ENCODE measurements at places on chromosomes 12 and 14.

DNA sequence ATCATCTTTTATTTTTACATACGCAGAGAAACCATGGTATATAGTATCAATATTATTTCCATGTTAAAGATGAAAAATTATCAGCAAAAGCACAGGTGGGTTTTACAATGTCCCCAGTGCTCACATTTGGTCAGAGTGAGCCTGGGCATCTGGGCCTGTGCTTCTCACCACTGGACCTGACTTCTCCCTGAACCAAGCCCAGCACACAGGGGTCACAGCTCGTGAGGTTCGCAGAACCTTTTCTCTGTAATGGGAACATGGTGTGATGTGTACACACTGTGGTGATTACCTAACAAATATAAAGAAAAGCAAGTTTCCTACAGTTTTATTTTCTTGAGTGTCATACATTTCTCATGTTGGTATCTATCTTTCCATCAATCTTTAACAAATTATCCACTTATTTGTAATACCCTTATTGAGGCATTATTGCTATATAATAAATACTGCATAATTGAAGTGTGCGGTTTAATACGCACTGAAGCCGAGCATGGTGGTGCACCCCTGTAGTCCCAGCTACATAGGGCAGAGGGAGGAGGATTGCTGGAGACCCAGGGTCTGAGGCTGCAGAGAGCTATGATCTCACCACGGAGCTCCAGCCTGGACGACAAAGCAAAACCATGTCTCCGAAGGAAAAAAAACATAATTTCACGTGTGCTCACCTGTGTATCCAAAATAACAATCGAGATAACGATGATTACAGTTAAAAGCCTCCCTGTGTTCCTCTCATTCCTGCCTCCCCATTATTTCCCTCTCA lies 743.2 kb downstream of the TMEM121 start:
- DNase-seq = no peak

DNA sequence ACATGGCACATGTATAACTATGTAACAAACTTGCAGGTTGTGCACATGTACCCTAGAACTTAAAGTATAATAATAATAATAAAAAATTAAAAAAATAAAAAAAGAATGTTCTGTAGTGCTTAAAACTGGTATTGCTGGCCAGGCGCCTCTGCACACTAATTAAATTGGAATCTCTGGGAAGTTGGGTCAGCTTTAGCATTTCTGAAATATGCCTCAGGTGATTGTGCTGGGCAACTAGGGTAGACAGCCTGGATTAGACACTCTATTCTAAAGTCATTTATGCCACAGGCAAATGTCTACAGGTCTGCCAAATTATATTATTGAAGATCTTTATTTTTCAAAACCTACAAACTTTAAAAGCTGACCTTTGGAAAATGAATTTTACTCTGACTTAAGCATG lies 55.3 kb downstream of the PPM1H start:
- no peak for DNase-seq

- peak; percentile 83 for DNase-seq
Observed at GRCh38 chr12:110689281-110690126, 589 bp upstream of the HVCN1 start.

GRCh38 chr14:89748004-89748403 lies 206.5 kb downstream of the EFCAB11 start:
- DNase-seq = no peak

- DNase-seq = no peak
Observed at GRCh38 chr12:85621041-85621440, 215.2 kb downstream of the RASSF9 start.

- no peak for DNase-seq
Observed at GRCh38 chr14:64720131-64720576, 15.9 kb downstream of the PLEKHG3 start.

- DNase-seq = no peak
Observed at GRCh38 chr12:119202544-119202943, 23.8 kb downstream of the HSPB8 start.

DNA sequence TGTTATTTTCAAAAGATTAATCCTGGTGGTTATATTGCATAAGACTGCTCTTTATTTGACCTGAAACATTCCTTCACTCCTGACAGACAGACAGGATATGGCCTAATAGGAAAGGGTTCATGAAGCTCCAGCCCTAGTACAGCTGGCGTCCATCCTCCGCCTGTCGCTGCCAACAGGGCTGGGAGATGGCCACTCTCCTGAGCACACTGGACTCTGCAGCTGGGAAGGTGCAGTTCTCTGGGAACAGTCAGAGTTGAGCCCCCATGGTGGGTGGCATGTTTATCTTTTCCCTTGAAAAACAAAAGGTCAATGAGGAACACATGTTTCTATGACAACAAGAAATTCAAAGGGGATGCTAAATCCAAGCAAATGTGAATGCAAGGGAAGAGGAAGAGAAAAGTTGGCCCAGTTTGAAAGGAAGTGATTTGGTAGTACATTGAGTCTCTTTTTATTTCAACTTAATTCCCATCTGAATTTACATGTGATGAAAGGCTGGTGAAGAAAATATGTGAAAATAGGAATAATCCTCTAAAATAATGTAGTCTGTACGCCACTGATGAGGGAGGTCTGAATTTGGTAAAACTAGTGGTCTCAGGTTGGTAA lies 89.9 kb upstream of the DCN start:
- no peak for DNase-seq
